ENCODE measurements at places on chromosomes 3 and 15.

DNA sequence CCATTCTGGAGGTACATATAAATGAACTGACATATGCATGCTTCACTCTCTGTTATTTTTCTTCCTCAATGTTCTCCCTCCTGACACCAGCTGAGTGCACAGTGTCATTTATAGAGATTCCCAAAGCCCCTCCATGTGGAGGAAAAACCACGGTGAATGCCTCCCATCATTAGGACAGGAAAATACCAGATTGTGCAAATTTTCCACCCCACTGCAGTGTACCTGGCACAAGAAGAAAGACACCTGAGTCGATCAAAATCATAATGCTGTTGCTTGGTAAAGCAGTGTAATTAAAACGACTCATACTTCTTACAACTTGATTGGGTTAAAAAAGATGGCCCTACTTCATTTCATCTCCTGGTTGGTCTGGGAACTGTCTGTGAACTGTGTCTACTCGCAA lies 290.6 kb downstream of the IL5RA start:
- no peak for DNase-seq

- no peak for DNase-seq
Observed at GRCh38 chr15:29570948-29571791, 251.1 kb downstream of the TJP1 start.

DNA sequence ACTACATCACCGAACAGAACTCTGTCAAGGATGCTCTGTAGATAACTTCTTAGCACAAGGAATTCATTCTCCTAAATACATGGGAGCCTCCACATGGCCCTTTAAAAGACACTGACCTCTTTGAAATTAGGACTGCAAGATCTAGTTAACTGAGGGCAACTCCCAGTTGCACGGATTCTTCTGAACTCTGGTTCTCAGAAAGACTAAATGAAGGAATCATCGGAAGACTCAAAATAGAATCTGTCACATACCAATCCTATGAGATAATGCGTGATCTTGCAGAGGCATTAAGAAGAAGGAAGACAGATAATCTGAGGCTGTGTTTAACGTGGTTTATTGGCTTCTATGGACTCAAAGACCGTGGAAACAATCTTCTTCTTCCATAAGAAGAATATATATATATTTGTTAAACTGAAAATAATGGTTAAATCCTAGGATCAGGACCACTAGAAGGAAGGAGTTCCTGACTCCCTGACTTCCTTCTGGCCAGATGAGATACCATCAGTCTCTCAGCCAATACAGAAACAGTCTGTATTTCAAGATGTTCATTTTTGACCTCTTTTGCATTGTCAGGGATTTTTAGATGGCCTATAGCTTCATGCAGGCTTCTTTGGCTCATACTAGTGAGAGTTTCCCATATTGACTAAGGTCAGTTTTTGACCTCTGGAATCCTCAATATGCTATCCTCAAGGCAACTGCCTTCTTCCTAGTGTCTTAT lies 33.9 kb upstream of the TBC1D23 start:
- DNase-seq = no peak

DNA sequence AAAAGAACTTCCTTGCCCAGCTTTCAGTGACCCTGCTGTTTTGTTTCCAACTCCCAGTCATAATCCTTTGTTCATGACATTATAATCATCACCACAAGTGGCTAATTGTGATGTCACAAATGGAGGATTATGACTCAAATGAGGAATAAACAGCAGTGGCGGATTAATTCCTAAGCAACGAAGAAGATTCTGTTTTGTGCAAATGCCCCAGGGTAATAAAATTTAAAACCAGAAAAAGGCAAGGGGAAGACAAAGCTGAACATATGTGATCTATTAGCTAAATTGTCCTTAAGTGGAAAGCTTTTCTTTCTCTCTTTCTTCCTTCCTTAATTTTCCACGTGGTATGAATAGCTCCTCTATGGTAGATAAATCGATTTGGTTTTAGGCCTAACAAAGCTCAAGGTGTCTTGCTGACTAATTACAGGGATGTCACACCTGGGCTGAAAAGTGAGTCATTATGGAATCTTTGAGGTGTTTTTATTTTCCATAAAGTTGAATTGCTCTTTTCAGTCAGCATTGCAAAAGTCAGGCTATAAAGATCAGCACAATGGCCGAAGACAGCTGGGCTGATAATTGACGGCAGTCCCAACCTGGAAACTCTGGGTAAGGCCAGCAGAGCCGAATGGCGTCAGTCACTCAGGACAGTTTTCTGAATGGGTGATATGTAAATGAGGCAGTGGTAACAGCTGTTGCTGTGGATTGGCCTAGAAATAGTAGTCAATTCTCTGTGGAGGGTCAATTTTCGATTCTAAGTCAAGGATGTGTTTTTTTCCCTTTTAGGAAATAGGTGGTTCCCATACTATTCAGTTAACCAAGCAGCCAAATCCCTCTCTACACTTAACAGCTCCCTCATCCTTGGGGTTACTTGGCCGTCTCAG lies 121.5 kb downstream of the PTPRG start:
- DNase-seq = no peak

- peak; percentile 71 for DNase-seq
Observed at GRCh38 chr3:10008588-10009344, 17.5 kb upstream of the FANCD2 start.

GRCh38 chr15:48393645-48394506 lies 62.6 kb downstream of the DUT start:
- DNase-seq = no peak

DNA sequence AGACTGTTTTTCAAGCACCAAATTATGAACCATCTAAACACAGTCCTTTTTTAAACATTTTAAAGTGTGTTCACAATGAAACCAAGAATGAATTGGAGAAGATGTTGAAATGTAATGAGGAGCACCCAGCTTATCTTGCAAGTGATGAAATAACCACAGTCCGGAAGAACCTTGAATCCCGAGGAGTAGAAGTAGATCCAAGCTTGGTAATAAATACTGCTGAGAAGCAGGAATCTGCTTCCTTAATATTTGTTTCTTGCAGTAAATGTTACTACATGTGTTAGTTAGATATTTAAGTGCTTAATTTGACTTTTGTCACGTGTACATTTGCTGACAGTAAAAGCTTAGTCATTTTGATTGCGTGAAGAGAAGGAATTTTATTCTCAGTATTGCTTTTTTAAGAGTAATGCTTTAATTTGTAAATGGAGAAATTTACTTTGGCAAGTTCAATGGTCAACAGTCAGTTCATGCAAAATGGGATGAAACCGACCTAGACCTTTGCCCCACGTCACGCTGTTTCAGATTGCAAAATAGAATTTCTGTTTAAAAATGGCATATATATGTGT lies 69.8 kb downstream of the OPA1 start:
- no peak for DNase-seq

- no peak for DNase-seq
Observed at GRCh38 chr3:128168836-128169235, 15.6 kb downstream of the EEFSEC start.

DNA sequence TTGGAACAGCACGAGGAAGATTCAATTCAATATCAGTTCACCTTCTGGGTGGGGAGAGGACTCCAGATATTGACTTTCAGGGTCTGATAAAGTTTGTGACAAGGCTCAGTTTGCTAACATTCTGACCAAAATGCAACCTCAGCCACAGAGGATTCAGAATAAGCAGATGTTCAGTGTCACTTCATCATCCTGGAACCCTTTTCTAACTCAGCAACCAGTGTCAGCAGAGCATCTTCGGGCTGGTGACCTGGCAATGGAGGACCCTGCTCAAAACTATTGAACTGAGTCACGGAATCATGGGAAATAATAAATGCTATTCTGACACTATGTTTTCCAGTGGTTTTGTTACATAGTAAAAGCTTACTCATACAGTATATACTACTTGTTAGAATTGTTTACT lies 433.4 kb upstream of the CFAP20DC start:
- no peak for DNase-seq

DNA sequence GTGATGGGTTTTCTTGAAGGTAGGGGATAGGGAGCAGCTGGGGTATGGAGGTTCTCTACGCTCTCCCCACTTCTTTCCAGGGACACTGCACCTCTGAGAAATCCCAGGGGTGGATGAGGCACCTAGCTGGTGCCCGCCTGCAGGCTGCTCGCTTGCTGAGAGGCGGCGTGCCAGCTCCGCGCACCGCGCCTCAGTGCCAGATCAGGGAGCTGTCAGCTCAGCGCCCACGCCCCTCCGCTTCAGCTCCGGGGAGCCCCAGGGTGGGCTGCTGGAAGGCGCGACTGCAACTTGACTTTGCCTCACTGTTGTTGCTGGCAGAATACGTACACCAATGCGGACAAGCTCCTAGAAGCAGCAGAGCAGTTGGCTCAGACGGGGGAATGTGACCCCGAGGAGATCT lies 345.7 kb upstream of the UMPS start:
- DNase-seq = no peak

DNA sequence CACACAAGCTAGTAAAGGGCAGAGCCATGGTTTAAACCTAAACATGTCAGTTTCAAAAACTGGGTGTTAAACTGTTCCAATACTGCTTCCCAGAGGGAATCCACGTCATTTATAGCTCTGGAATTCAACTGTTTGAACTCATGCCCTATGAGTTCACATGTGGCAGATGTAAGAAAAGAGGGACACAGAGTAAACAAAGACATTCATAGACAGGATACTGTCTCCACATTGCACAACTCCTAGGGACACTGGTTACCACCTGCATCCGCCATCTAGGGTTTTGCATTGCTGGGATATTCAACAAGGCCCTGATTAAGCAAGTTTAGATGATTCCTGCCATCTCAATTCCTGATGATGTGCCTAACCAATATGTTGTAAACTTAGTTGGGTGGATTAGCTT lies 134.1 kb upstream of the COL8A1 start:
- no peak for DNase-seq

GRCh38 chr3:51977446-51978142 lies 2.7 kb downstream of the ABHD14A start:
- no peak for DNase-seq

DNA sequence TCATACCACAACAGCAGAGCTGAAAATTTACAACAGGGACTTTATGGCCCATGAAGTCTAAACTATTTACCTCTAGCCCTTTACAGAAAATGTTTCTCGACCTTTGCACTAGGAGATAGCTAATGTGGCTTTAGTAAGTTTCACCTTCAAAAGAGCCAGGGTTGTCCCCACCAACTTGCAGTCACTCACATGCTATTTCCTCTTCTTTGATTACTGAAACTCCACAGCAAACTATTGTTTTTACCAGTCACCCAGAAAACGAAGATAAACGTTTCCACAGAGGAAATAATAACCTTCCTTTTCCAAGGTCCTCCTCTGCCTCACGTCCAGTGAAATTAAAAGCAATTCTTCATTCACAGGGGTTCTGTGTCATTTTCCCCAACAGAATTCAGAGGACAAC lies 48.2 kb downstream of the WWTR1 start:
- DNase-seq = no peak

DNA sequence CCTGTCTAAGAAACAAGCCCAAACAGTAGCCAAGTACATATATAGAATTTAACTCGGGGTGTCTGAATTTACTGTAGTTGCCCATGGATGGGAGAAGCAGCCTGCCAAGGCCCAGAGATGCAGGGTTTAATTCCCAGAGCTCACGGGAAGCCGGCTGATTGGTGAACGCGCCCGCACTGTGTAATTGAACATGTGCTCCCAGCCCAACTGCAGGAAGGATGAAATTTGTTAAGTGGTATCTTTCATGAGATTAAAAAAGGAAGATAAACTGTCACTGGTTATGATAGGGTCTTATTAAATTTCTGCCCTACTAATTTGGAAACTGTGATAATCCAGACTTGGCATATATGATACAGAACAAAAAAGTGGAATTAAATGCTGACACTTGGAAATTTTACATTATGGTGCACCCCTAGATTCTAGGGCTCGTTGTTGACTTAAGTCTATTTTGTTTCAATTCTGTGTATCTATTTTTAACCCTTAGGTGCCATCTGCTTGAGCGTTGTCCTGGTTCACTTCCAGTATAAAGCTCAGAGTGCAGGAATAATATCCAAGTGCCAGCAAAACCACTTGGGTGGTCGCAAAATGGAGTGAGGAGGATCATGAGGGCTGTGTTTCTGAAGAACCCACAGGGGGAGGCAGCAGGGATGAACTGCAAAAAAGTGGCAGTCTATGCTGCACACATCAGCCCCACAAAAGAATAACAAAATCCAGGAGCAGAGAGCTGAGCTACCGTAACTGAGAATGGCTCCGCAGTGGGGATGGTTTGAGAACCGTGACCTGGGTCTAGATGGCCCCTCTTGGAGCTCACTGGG lies 13.8 kb upstream of the TMC3 start:
- DNase-seq = no peak

DNA sequence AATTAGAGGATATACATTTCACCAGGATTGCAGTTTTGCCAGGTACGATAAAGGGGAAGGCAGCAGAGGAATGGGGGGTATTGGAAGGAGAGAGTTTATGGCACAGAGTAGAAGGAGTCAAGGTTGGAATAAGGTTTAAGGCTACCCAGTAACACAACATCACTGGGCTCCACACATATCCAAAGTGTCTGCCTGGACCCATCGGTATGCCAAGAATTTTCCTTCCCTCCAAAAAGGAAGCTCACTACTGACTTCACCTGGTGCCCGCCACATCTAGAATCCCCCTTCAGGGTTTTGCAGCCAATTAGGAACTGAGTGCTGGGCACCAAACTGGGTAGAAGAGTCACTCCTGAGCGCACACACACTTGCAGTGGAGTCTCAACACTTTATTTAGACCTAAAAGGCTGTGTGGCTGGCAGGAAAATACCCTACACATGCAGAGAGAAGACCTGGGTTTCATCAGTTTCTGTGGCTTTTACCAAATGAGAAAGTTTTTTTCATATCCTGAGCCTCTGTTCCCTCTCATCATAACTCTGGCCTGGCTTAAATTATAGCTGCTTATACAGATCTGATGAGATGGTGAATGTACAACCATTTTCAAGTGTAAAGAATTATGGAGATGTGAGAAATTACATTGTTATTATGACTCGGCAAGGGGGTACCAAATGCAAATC lies 190.8 kb upstream of the LPP start:
- no peak for DNase-seq

DNA sequence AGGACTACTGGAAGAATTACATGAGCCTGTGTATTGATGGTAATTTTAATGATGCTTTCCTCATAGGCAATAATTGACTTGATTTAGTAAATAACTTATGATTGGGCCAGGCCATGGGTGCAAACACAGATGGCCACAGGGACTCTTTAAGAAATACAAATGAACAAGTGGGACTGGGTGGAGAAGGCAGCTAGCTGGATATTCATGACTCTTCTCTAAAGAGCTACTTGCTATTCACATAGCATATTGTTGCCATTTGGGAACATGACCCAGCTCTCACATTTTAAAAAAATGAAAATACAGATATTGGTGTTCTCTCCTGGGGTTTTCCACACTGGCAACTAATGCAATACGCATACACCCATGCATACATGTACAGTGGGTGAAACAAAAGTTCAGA lies 178.3 kb downstream of the PTPRG start:
- DNase-seq = no peak

- DNase-seq = no peak
Observed at GRCh38 chr3:53836084-53836872, 9.9 kb downstream of the CHDH start.

DNA sequence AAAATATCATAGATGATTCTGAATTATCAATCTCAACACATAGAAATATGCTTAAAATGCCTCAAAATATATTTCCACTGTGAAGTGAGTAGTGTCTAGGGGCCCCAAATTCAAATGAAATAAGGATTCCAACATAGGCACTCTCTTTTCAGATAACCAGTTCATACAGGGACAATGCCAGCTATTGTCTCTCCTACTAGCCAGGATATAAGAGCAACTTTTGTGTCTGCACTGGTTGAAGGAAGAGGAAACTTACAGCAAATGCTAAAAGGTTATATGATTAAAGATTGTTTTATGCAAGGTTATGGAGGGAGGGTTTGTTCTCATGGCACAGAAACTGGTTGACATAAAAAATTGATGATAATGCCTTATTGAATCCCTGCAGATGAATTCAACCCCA lies 579.4 kb upstream of the ALCAM start:
- DNase-seq = no peak

Data from stimulated activated CD4-positive, alpha-beta T cell treated with anti-CD3 and anti-CD28 coated beads, Interleukin-12 subunit alpha, Interleukin-12 subunit beta, amount 100 ng/mL, for 48 hours (primary cell).